ENCODE measurements at places on chromosomes 11 and 22. TPM values are rescaled to one million over a fixed set of nuclear protein-coding genes. Genes with fewer than 3 reads are reported as not detected.

The TLCD5 gene
- 0.44 TPM for total RNA-seq

The MCM5 gene
- 154 TPM for total RNA-seq

The PVALB gene
- not detected for total RNA-seq

The OR5B2 gene
- total RNA-seq = not detected

The SULT4A1 gene
- not detected for total RNA-seq

The SAC3D1 gene
- total RNA-seq = 52.4 TPM

The OR6A2 gene
- total RNA-seq = 0.08 TPM

The BAIAP2L2 gene
- total RNA-seq = 9.5 TPM

The C22orf15 gene
- not detected for total RNA-seq

The TNKS1BP1 gene
- total RNA-seq = 129 TPM

The RIMBP3B gene
- not detected for total RNA-seq

The GRIA4 gene
- not detected for total RNA-seq

The CEP126 gene
- 0.58 TPM for total RNA-seq

The MMP8 gene
- total RNA-seq = not detected

The EXPH5 gene
- 10.6 TPM for total RNA-seq

The MIOX gene
- total RNA-seq = not detected

The DAGLA gene
- total RNA-seq = 9.2 TPM

The LDLRAD3 gene
- 1.1 TPM for total RNA-seq

The PGA5 gene
- total RNA-seq = not detected

The SOX10 gene
- total RNA-seq = not detected

The TMPRSS13 gene
- total RNA-seq = 2.8 TPM

The SPTBN2 gene
- 30.9 TPM for total RNA-seq

The VSIG10L2 gene
- 0.08 TPM for total RNA-seq

The CHRNA10 gene
- total RNA-seq = 2.1 TPM

The OR10A2 gene
- not detected for total RNA-seq

The MYOD1 gene
- total RNA-seq = not detected

The NLRX1 gene
- total RNA-seq = 21.1 TPM

Data from HT-29 (cell line).